ENCODE measurements at places on chromosomes 3 and 15.
A peak's percentile ranks its signal among the peaks of the same experiment; 100 is the strongest.

DNA sequence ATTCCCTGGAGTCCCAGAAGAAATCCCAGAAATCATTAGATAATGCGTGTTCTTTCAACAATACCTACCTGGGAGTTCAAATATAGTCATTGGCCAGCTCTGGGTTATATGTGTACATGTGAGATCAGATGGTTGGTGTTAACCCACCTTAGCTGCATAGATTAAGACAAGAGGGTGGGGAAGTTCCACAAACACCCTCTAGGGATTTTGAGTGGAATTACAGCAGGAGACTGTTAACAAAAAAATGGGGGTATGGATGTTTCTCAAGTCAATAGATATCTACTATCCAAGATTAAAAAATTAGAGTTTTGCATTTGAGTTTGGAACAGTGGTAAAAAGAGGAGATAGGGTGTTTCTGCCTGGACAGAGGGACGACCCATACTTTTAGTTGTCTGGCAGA, 282.5 kb upstream of the CNTN3 start:
- DNase-seq, result peak; percentile 7

GRCh38 chr3:174266476-174266875, 592.7 kb upstream of the NAALADL2 start:
- no peak for DNase-seq

GRCh38 chr3:100893590-100893989, 99.6 kb downstream of the ABI3BP start:
- DNase-seq, result peak; percentile 34

- DNase-seq, result no peak
Observed at GRCh38 chr3:143358793-143359491, 239.4 kb downstream of the CHST2 start.

- DNase-seq, result peak; percentile 49
Observed at GRCh38 chr3:194134231-194134756, 1.7 kb upstream of the HES1 start.

- no peak for DNase-seq
Observed at GRCh38 chr15:72318408-72318942, 1.5 kb downstream of the CELF6 start.

GRCh38 chr3:194472290-194472920, 14.4 kb downstream of the ATP13A3 start:
- peak; percentile 20 for DNase-seq

- no peak for DNase-seq
Observed at GRCh38 chr3:141373768-141374526, 5.6 kb downstream of the ZBTB38 start.

GRCh38 chr3:172799246-172799645, 48.7 kb downstream of the ECT2 start:
- no peak for DNase-seq

GRCh38 chr3:98551754-98552153, 20.0 kb downstream of the GPR15 start:
- DNase-seq, result no peak

- DNase-seq, result no peak
Observed at GRCh38 chr15:33190539-33190938, 4.0 kb downstream of the FMN1 start.

DNA sequence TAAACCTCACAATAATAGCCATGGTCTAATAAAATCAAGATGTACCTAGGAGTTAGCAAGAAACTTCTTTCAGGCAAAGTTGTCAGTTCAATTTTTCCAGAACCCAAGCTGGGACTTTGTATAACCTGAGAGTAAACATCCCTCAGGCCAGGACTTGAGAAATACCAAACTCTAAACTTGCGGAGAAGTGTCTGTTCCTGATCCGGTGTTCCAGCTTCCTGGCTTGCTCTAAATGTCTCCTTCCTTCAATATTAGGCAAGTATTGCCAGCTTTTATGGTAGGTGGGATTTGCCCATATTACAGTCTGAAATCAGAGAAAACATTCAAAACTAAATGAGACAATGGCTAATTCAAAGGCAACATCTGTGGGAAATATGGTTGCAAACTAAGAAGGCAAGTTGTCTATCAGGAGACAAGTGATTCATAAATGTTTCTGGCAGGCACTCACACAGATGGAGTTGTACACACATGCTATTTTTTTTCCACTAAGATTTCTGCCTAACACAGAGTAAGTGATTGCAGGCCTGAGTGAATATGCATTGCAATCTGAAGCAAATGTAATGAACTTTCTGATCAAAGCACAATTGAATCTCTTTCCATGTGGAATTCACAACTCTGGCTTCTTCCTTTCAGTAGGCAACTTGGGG, 88.3 kb upstream of the COL8A1 start:
- DNase-seq, result no peak

GRCh38 chr3:142723665-142723967, 218 bp upstream of the TRPC1 start:
- no peak for DNase-seq

DNA sequence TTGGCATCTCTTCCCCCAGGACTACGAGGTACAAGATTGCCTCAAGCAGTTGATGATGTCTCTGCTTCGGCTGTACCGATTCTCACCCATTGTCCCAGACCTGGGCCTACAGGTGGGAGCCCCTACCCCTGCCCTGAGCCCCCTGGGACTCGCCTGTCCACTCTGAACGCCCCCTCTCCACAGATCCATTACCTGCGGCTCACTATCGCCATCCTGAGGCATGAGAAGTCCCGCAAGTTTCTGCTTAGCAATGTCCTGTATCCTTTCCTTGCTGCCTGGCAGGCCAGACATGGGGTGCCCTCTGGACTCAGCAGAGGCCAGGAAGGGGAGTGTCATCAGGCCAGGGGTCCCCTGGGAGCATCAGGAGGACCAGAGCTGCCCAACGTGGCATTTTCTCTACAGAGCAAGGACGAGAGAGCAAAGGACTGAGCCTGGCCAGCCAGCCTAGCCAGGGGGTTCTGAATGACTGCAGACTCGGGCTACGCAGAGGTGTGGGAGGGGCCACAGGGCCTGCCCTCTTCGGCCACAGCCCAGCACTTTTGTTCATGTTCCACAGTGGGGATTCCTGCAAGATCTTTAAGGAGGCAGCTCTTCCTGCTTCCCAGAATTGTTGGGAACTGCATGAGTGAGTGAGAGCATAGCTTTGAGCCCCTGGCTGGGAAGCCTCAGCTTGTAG, 11.2 kb downstream of the RNF123 start:
- no peak for DNase-seq

DNA sequence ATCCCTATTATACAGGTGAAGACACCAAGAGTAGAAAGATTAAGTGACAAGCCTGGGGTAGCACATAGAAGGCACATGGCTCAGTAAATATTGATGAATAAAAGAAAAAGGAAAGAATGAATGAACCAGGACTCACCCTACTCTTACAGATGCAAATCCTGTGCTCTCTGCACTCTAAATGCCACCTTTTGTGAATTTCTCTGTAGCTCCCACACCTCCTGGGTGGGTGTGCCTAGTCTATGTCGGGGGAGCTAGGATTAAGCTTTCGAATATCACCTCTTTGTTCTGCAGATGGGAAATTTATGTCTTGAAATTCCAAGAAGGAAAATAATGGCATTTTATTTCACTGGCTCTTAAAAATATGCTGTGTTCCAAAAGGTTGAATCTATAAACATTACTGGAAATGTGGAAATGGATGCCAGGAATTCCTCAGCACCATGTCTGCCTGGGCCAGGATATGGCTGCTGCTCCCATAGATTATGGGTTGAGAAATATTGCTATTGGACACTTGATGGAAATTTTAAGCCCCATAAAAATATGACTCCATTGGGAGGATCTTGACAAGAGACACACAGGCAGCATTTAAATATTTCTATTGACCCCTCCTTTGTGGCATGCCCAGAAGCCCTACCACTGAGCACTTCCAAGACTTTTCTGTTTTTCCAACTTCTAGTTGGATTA, 43.3 kb downstream of the CCNB2 start:
- DNase-seq, result no peak

- DNase-seq, result no peak
Observed at GRCh38 chr15:36029606-36030210, 483.7 kb upstream of the DPH6 start.

DNA sequence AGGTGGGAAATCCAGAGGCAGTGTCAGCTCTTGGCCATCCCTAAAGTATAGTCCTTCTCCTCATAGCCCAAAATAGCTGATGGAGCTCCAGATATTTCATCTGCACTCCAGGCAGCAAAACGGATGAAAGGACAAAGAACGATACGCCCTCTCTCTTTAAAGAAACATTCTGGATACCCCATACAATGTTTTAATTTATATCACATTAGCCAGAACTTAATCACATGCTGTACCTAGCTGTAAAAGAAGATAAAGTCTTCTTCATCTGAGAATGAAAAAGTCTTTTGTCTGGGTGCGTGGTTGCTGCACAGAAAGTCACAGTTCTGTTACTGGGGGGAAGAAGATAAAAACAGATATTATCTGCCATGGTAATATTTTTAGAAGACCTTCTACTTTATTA, 4.3 kb upstream of the SHC4 start:
- DNase-seq, result no peak

Data from HEK293T (cell line).